ENCODE measurements at places on chromosomes 2 and 18. TPM values are rescaled to one million over a fixed set of nuclear protein-coding genes. Genes with fewer than 3 reads are reported as not detected.

Gene KLF7
- polyA plus RNA-seq, result 15.3 TPM

Gene CFC1
- polyA plus RNA-seq, result not detected

Gene FSHR
- polyA plus RNA-seq, result not detected

Gene TACR1
- polyA plus RNA-seq, result 0.04 TPM

Gene ABCB11
- polyA plus RNA-seq, result not detected

Gene PLGLB2
- polyA plus RNA-seq, result not detected

Gene IL36B
- not detected for polyA plus RNA-seq

Gene RAX
- not detected for polyA plus RNA-seq

Gene HK2
- 3.1 TPM for polyA plus RNA-seq

Gene DNAJC10
- 186 TPM for polyA plus RNA-seq

Gene INHBB
- not detected for polyA plus RNA-seq

DNA sequence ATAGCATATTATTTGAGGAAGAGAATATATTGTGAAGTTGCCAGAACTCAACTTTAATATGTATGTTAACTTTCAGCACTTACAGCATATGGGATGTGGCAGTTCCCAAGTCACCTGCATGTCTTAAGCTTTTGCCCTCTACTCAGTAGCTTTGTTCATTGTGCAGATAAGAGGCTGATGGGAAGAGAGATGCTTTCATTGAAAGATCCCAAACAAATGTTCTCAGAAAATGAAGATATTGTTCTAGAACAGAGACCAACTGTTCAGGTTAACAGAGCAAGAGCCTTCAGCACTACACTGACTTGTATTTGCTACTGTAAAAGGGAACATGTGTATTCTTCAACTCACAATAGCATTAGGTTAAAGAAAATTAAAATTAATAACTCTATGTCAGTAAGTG, 28.1 kb downstream of the GAREM1 start:
- no peak overlapping the region for H3K4me3 ChIP-seq
- peaks cover 8% of the 10 kb centered on the region for H3K27me3 ChIP-seq
- no peaks in the 10 kb centered on the region for H3K36me3 ChIP-seq
- DNase-seq, result no peak
- H3K4me1 ChIP-seq, result no peaks in the 10 kb centered on the region

GRCh38 chr18:7575465-7576028, 8.4 kb downstream of the PTPRM start:
- no peak for DNase-seq
- no peaks in the 10 kb centered on the region for H3K36me3 ChIP-seq
- H3K4me3 ChIP-seq, result no peak overlapping the region
- peaks cover 18% of the 10 kb centered on the region for H3K27me3 ChIP-seq
- H3K27ac ChIP-seq, result no peak overlapping the region
- no peaks in the 10 kb centered on the region for H3K4me1 ChIP-seq

DNA sequence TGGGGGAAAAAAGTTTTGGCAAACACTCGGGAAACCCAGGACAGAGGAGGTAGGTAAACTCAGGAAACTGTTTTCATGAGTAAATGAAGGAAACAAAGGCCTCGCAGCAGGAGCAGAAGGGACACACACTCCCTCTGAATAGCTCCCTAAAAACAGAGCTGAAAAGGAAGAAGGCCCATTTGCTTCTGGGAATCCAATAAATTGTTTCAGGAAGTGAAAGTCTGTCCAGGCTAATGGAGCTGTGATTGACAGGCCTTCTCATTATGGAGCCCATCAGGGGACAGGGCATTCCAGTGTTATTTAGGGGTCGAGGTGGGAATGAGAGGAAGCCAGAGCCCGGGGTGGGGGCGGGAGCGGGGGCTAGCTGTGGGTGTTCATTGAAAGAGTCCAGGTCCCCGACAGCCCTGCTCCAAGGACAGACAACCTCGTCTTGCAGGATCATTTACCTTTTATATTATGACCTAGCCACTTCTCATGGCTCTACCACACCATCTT, 81.2 kb downstream of the GBX2 start:
- no peaks in the 10 kb centered on the region for H3K36me3 ChIP-seq
- no peak overlapping the region for H3K4me3 ChIP-seq
- no peak overlapping the region for H3K27ac ChIP-seq

GRCh38 chr2:78985558-78985957, 39.9 kb upstream of the REG3G start:
- no peak for DNase-seq
- H3K27ac ChIP-seq, result no peak overlapping the region
- peaks cover 22% of the 10 kb centered on the region for H3K27me3 ChIP-seq
- no peaks in the 10 kb centered on the region for H3K4me1 ChIP-seq
- H3K4me3 ChIP-seq, result no peak overlapping the region
- H3K36me3 ChIP-seq, result no peaks in the 10 kb centered on the region

GRCh38 chr2:38661306-38661705, 4.6 kb upstream of the GALM start:
- H3K27ac ChIP-seq, result no peak overlapping the region
- H3K36me3 ChIP-seq, result no peaks in the 10 kb centered on the region
- H3K27me3 ChIP-seq, result no peaks in the 10 kb centered on the region
- no peak overlapping the region for H3K4me3 ChIP-seq
- peaks cover 8% of the 10 kb centered on the region for H3K4me1 ChIP-seq

DNA sequence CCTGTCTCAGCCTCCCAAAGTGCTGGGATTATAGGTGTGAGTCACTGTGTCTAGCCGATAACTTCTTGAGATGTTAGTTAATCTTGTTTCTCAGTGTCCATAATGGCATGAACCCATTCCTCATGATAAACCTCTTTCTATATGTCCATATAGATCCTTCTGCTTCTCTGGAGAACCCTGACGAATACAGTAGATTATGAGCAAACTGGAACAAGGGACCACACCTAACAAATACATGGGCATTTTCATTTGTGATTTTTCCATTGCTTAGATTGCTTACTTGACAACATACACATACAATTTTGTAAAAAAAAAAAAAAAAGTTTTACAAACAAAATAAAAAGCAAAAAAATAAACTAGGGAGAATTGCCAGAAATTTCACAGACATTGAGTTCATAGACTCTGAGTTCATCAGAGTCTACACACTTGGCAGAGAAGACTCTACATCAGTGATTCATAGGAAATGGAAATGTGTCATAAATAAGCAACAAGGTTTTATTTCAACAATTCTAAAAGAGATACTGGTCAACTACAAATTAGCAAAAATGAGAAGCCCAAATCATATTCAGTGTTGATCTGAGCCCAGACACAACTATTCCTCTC, 96.7 kb downstream of the GALR1 start:
- DNase-seq, result no peak
- no peak overlapping the region for H3K4me3 ChIP-seq
- peaks cover 9% of the 10 kb centered on the region for H3K27me3 ChIP-seq
- H3K4me1 ChIP-seq, result no peaks in the 10 kb centered on the region
- no peak overlapping the region for H3K27ac ChIP-seq

DNA sequence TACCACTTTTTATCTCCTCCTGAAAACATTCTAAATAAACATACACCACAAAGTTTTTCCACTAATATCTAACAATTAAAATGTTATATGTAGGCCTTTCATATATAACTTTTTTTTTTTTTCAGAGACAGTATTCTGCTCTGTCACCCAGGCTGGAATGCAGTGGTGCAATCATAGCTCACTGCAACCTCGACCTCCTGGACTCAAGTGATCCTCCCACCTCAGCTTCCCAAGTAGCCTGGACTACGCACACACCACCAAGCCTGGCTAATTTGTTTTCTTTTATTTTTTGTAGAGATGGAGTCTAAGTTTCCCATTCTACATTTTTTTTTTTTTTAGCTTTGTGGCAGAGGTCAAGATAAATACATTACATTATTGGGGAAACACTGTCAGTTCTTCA, 1612.6 kb upstream of the NXPH2 start:
- no peaks in the 10 kb centered on the region for H3K36me3 ChIP-seq
- H3K4me1 ChIP-seq, result no peaks in the 10 kb centered on the region
- DNase-seq, result no peak
- H3K27me3 ChIP-seq, result no peaks in the 10 kb centered on the region
- H3K4me3 ChIP-seq, result no peak overlapping the region

DNA sequence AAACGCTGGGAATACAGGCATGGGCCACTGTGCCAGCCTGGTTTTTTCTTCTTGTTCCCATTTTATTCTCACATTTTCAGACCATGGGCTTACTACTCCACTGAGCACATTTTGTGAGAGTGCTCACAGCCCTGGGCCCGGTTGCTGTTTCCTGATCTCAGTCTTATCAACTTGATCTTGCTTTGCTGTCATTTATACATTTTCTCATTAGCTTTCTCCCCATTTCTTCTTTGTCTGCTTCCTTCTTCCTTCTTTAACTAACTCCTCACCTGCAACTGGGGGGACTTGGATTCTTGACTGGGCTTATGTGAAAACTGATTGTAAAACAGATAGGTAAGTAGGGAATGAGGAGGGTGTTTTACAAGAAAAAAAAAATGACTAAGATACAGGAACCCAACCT, 117.3 kb downstream of the PLB1 start:
- H3K36me3 ChIP-seq, result no peaks in the 10 kb centered on the region
- H3K4me1 ChIP-seq, result no peaks in the 10 kb centered on the region
- H3K27ac ChIP-seq, result no peak overlapping the region
- no peak for DNase-seq
- no peak overlapping the region for H3K4me3 ChIP-seq

- H3K27me3 ChIP-seq, result peaks cover 32% of the 10 kb centered on the region
- no peaks in the 10 kb centered on the region for H3K36me3 ChIP-seq
- no peak overlapping the region for H3K4me3 ChIP-seq
- no peak for DNase-seq
- H3K27ac ChIP-seq, result no peak overlapping the region
These were observed 231.7 kb downstream of the TRIB2 start for GRCh38 chr2:12948231-12948960.

DNA sequence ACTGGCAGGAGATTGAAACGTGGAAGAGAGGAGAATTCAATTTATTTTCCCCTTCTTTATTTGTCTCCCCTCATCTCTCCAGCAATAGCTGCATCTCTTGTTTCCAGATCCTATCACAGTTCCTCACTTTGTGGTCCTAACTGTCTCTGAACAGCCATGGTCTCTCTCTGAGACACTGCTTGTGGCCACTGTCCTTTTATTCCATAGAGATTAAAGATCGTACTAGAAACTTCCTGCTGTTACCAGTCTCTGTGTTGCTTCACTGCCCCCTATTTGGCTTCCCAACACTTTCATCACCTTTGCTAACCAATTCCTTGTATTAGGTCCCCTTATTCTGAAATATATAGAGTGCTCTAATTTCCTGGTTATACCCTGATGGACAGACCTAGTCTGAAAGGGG, 48.9 kb upstream of the CAVIN2 start:
- H3K27me3 ChIP-seq, result no peaks in the 10 kb centered on the region
- H3K4me1 ChIP-seq, result no peaks in the 10 kb centered on the region
- H3K36me3 ChIP-seq, result no peaks in the 10 kb centered on the region
- no peak for DNase-seq

- H3K27ac ChIP-seq, result no peak overlapping the region
- no peaks in the 10 kb centered on the region for H3K4me1 ChIP-seq
- no peaks in the 10 kb centered on the region for H3K27me3 ChIP-seq
These were observed 302.4 kb downstream of the LRRTM1 start for GRCh38 chr2:80002112-80002511.

DNA sequence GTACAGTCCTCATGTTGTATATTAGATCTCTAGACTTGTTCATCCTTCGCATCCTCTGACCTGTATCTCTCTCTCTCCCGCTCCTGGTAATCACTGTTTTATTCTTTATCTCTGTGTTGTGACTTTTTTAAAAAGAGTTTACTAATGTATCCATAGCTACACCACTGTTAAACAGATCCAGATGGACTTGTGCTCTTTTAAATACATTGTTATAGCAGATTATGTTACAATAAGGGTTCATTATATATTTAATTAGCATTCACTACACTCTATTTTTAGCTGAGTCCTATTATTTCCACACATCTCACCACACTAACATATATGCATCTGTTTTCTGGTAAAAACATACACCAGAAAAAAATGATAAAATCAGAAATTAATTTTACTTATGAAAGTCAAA, 90.5 kb downstream of the RBM43 start:
- no peaks in the 10 kb centered on the region for H3K4me1 ChIP-seq
- no peak overlapping the region for H3K27ac ChIP-seq
- H3K27me3 ChIP-seq, result peaks cover 12% of the 10 kb centered on the region
- DNase-seq, result no peak
- no peaks in the 10 kb centered on the region for H3K36me3 ChIP-seq
- no peak overlapping the region for H3K4me3 ChIP-seq

DNA sequence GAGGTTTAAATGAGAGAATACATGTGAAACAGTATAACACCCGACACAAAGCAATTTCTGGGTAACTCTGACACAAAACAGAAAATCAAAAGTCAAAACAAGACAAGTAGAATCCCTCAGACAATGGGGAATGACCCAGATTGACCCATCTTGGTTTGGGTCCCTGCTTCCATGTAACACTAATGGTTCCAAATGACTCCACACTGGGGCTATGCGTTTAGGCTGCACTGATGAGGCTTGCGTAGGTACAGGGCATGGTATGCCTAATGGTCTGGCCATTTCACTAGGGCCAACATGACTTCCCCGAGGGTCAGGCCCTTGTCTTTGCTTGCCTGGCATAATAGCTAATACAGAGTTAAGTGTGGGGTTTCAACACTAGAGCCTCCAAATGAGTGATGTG, 27.2 kb upstream of the NFE2L2 start:
- H3K27me3 ChIP-seq, result no peaks in the 10 kb centered on the region
- no peak overlapping the region for H3K27ac ChIP-seq
- H3K4me3 ChIP-seq, result no peak overlapping the region
- no peak for DNase-seq
- H3K4me1 ChIP-seq, result peaks cover 10% of the 10 kb centered on the region
